ENCODE measurements at places on chromosomes 16 and 17.
A peak's percentile ranks its signal among the peaks of the same experiment; 100 is the strongest.

DNA sequence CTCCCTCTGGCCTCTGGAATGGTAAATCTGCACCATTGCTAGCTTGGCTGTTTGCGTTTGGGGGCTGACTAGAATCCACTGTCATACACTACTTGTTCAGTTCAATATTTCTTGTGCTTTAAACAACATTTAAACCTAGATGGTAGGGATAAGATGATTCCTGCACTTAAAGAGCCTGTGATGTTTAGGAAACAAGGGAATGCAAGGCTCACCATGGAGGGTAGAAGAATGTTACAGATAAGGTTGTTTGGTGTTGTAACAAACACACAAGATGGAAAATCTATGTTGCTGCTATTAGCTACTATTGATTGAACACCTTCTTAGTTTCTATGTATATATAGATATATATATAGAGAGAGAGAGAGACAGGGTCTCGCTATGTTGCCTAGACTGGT lies 31.4 kb downstream of the YPEL2 start:
- DNase-seq = no peak

GRCh38 chr16:6643080-6643686 lies 689.5 kb upstream of the RBFOX1 start:
- DNase-seq = peak; percentile 3

DNA sequence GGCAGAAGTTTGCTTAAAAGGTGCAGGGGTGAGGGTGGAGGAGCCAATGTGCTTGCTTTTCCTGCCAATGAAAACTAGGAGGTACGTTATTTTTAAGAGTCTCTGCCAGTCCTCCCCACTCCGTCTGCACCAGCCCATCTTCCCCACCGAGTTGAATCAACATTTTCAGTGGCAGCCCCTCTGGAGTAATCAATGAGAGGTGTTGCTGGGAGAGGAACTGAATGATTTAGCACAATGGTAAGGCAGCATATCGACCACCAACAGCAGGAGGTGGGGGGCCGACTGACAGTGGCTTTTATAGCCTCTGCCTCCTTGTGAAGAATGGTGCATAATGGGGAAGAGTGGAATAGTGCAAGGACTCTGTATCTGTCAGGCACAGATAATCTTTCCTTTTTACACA lies 1465.0 kb upstream of the GOT2 start:
- DNase-seq = no peak

GRCh38 chr16:77679901-77680300 lies 42.4 kb upstream of the NUDT7 start:
- DNase-seq = no peak

DNA sequence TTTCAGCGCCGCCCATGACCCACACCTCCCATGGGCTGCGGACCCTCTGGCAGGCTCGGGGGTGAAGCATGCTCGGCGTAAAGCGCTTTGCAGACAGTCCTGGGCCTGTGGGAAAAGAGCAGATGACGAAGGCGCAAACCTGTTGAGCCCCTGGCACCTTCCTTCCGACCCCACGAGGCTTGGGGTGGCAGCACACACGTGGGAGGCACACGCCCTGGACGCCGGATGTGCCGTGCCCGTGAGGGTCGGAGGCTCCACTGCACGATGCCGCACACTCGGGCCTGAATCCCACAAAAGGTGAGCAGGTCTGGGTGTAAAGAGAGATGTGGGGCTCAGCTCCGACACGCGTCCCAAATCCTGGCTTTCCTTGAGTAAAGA lies 71.1 kb downstream of the LMF1 start:
- no peak for DNase-seq

- DNase-seq = no peak
These were observed 2.9 kb downstream of the IKZF3 start for GRCh38 chr17:39861235-39861634.

GRCh38 chr17:48155889-48156611 lies 48.5 kb downstream of the SNX11 start:
- DNase-seq = peak; percentile 58

- DNase-seq = no peak
These were observed 53.4 kb downstream of the MFSD11 start for GRCh38 chr17:76791053-76791980.

DNA sequence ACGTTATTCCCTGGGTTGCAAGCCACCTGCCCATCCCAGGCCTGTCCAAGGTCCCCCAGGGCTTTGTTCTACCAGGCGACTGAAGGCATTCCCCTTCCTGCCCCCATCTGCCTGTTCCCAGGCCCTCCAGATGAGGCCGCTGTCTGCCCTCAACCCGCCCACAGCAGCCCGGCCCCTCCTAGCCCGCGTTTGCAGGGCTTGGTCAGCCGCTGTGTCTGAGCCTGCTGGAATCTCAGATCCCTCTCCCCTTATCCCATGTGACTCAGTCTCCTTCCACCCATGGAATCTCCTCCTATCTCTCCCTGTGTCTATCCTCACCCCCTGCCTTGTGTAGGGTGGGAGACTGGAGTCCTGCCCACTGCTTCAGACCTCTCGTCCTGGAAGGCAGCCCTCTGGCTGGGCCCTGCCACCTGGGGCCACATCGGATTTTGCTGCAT lies 186.0 kb upstream of the TNRC6C start:
- no peak for DNase-seq

- DNase-seq = no peak
These were observed 88.8 kb upstream of the TNRC6C start for GRCh38 chr17:77869665-77870132.

GRCh38 chr17:82668024-82668630 lies 19.9 kb upstream of the WDR45B start:
- DNase-seq = no peak

GRCh38 chr17:81204578-81204977 lies 18.2 kb downstream of the CEP131 start:
- DNase-seq = no peak

GRCh38 chr17:35875800-35876139 lies 4.4 kb downstream of the CCL5 start:
- no peak for DNase-seq

Data from NCI-H1092 (cell line).